ENCODE measurements at places on chromosomes 16 and 17.

DNA sequence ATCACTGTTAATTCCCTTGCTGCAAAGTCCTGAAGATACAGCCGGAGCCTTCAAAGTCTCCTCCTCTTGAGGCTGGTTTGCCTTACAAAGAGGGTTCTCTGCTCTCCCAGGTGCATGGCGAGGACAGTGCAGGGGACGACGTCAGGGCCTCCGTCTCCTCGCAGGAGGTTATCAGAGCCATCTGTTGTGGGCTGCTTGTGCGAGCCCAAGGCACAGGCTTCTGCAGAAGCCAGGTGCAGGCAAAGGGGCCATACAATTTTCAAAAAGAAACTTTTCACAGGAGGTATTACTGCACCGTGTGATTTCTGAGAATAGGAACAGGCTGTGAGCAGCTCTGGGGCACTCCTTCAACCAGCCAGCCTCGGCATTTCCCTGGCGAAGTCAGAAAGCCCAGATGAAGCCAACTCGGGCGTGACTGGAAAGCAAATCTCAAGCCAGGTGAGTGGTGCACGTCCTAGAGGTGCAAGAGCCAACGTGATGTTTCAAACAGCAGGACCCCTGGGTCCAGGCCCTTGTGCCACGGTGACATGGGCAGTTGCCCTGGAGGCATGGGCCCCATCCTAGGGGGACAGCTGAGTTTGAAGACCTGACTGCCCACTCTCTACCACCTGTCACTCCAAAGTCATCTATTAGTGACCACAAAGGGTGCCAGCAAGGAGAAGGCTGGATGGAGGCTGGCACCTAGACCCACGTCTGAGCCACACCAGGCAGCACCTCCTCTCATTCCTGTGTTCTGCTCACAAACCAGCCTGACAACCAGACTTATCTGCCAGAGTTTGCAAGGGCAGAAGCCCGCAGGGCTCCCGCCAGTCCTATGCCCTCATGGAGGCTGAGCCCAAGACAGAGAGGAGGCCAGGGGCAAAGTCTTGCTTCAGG lies 68.6 kb downstream of the SMPD3 start:
- DNase-seq: no peak

DNA sequence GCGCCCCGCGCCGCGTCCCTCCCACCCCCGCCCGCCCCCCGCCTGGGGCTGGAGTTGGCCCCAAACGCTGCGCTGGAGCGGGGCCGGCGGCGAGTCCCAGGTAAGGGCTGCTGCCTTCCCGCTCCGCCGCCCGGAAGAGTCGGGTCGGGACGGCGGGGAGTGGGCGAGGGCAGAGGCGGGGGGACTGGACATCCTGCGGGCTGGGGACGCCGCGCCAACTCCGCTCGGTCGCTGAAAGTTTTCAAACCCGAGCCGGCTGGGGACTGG lies 469 bp downstream of the GPRC5C start:
- DNase-seq: no peak

DNA sequence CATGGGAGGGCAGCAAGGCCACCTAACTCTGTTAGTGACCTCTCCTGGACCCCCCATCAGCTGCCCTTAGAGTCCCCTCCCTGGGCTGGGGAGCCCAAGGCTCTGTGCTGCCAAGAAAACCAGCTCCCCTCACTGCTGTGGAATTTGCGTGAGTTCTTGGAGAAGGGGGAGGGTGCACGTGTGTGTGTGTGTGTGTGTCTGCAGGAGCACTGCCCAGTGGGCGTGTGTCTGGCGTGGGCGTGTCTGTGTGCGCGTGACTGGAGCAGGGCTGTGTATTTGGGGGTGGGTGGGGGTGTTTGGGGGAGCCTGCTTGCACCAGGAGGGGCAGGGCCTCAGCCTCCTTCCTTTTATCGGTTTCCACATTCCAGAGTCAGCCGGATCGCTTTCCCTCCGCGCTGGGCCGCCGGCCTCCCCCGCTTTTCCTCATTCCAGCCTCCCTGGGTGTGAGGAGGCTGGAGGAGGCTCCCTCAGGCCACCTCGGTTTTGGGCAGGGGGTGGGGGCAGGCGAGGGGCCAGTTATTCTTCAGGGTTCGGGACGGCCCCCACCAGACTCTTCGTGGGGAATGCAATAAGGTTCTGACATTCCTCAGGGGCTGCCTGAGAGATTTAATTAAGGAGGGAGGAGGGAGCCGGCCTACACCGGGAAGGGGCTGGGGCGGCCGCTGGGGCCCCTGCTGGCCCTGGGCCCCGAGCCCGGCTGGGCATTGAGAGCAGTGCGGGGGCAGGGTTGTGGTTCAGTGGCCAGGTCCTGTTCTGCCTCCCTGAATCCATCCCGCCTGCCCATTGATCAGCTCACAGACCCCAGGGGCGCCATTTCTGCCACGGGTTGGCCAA lies 2.5 kb downstream of the VASN start:
- no peak for DNase-seq

DNA sequence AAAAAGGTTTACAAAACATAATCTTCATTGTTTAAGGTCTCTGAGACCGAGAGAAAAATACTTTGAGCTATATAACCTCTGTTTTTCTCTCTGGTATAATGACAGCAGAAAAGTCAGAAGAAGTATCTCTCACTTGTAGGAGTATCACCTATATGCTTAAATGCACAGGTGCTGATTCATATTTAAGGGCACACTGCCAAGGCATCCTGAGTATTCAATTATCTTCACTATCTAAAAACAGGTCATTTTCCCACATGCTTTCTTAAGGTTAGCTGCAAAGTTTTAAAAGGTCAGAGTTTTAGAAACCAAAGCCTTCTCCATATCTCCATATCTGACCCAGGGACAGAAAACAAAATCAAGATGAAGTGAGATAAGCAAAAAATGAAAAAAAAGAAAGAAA lies 99.3 kb upstream of the C17orf78 start:
- no peak for DNase-seq

DNA sequence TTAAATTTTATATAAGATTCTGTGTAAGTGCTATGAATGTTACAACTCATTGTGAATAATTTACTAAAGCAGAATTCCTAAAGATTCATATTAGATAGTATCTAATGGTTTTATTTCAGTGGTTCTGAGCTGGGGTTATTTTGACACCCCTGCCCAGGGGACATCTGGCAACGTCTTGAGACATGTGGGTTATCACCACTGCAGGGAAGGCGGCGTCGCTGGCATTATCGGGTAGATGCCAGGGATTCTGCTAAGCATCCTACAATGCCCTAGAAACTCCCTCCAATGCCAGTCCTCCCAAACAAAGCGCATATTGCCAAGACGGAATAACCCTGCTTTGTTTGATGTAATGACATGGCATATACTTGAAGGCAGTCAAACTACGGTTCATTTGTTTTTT lies 372.3 kb upstream of the ZFHX3 start:
- no peak for DNase-seq

- no peak for DNase-seq
Measured at GRCh38 chr16:13517841-13518240, 402.1 kb upstream of the ERCC4 start.

GRCh38 chr17:41536741-41537613 lies 8.9 kb upstream of the KRT19 start:
- no peak for DNase-seq

DNA sequence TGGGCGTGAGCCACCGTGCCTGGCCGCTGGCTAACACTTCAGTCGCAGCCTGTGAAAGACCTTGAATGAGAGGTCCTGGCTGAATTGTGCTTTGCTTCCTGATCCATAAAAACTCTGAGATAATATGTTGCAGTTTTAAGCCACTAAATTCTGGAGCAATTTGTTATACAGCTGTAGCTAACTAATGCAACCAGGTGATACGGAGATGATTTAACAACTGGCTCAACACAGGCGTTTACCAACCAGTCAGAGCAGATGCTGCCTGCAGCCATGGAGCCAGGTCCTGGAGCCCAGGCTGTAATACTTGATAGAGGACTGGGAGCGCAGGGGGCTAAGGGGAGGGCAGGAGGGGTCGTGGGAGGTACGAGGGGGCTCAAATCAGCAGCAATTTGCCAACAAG lies 50.9 kb downstream of the PLXDC1 start:
- DNase-seq: no peak

- no peak for DNase-seq
Measured at GRCh38 chr17:57369509-57369945, 113.2 kb downstream of the MSI2 start.

GRCh38 chr17:6452471-6453266 lies 8.4 kb downstream of the PIMREG start:
- no peak for DNase-seq

- no peak for DNase-seq
Measured at GRCh38 chr16:13414154-13414553, 505.8 kb upstream of the ERCC4 start.

- DNase-seq: no peak
Measured at GRCh38 chr16:4814542-4815173, 12.2 kb upstream of the ROGDI start.

DNA sequence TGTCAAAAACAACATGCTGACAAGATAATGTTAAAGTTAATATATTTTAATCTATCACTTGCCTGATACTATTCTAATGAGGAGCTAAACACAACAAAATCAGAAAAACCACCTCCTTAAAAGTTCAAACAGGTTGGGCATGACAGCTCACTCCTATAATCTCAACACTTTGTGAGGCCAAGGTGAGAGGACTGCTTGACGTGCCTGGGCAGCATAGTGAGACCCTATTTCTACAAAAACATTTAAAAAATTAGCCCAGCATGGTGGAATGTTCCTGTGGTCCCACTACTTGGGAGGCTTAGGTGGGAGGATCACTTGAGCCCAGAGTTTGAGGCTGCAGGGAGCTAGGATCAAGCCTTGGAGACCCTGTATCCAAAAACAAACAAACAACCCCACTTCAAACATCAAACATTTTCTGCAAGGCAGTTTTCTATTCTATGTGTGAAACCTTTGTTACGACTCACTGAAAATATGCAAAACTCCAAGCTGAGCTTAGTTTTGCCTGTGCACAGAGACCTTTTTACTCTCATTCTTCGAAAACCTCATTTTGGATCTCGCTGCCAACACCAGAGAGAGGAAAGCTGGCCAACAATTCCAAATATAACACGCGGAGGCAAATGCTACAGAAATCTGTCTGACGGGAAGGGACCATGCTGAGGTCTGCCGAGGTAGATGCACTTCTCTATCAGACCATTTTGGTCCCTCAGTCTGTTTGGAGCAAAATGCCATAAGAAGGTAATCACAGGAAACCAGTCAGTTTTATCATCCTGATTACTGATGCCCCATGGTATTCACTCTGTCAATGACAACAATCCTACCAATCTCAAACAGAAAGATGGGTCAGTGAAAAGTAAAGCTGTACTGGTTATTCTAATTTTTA lies 6.2 kb downstream of the PHF12 start:
- DNase-seq: no peak
